WTC11 (cell line): ENCODE measurements at places on chromosomes 5 and 9. TPM values are rescaled to one million over a fixed set of nuclear protein-coding genes. Genes with fewer than 3 reads are reported as not detected.

GRCh38 chr5:176886336-176887251 is 12.6 kb downstream of the HK3 start:
- H3K4me3 ChIP-seq = no peak overlapping the region
- H3K36me3 ChIP-seq = no peaks in the 10 kb centered on the region
- H3K27ac ChIP-seq = no peak overlapping the region
- H3K4me1 ChIP-seq = no peaks in the 10 kb centered on the region

DNA sequence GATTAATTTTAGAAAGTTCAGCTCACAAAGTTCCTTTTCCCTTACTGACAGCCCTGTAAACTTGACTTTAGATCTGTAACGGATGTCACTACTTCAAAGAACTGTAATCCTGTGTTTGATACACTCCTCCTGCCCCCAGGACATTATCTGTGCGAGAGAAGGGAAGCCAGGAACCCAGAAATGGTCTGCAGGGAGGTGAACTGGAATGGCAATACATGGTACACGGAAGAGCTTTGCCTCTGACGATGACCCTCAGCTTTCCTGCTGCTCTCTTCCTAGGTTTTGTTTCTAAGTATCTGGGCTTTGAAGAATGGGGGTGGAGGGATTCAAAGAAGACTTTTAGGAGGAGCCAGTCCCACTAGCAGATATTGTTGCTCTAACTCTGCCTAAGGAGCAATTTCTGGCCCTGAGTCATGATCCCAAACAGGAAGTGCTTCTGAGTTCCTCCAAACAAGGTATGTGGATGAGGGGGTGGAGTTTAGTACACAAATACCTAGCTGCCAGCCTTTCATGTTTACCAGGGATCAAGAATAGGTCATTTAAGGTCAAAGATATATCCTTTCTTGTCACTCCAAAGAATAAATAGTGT is 43.4 kb upstream of the TMC1 start:
- no peak for DNase-seq
- no peaks in the 10 kb centered on the region for H3K27me3 ChIP-seq
- peak overlapping the region; percentile 71 for H3K27ac ChIP-seq

OMD gene
- total RNA-seq = not detected in 3 replicates

GRCh38 chr5:149804478-149805450 is 74.7 kb downstream of the PPARGC1B start:
- no peaks in the 10 kb centered on the region for H3K36me3 ChIP-seq
- H3K27me3 ChIP-seq = no peaks in the 10 kb centered on the region
- H3K4me3 ChIP-seq = no peak overlapping the region
- peaks cover 65% of the 10 kb centered on the region for H3K4me1 ChIP-seq
- no peak for DNase-seq

- H3K4me1 ChIP-seq = peaks cover 2% of the 10 kb centered on the region
- no peak for DNase-seq
- H3K4me3 ChIP-seq = no peak overlapping the region
- peaks cover 27% of the 10 kb centered on the region for H3K36me3 ChIP-seq
- no peak overlapping the region for H3K27ac ChIP-seq
Observed at GRCh38 chr9:114016629-114017423, 61.3 kb downstream of the AMBP start.

GRCh38 chr5:98428806-98429205 is 344.7 kb upstream of the RGMB start:
- H3K27me3 ChIP-seq = peaks cover 5% of the 10 kb centered on the region; the same call in 1 of the 2 replicates
- no peaks in the 10 kb centered on the region for H3K36me3 ChIP-seq
- peaks cover 71% of the 10 kb centered on the region for H3K4me1 ChIP-seq
- DNase-seq = no peak

DNA sequence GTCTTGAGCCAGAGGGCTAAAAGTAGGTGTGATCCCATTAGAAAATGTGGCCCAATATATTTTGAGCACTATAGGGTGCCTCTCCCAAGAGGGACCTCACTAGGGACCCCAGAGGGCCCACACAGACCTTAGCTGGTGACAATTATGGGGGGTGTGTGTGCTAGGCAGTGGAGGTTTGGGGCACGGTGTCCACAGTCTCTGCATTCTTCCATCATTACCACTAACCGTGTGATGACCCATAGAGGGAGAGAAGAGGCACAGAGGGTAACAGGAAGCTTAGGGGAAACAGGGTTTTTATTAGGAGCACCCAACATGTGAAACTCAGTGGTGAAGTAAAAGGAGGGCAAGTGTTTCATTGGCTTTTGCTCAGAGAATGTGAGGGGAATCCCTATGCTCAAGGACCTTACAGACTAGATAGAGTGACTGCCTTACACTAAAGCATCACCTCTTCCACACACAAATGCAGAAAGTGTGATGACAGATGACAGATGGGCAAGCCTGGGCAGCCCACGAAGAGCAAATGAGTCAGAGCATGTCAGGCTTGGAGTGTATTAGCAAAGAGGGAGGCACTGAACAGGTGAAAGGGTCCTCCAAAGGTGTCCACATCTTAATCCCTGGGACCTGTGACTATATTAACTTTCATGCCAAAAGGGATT is 2.5 kb upstream of the ACTL7A start:
- H3K27ac ChIP-seq = no peak overlapping the region
- no peak for DNase-seq
- no peaks in the 10 kb centered on the region for H3K27me3 ChIP-seq
- H3K36me3 ChIP-seq = no peaks in the 10 kb centered on the region
- H3K4me1 ChIP-seq = no peaks in the 10 kb centered on the region

DNA sequence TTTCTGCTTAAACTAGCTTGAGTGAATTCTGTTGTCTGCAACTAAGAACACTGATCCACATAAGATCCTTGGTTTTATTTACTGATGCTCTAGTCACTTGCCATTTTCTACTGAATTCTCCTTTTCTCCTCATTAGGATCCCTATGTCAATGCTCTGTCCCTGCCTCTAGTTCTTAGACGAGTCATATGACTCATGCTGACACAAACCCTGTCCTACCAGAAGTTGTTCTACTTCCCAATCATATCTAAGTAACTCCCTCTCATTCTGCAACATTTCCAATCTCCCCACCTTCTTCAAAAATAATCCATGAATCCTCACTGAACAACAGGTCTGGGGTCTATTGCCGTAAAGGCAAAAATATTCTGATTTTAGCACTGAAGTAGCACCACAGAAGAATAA is 47.1 kb upstream of the DMRT1 start:
- H3K4me1 ChIP-seq = peaks cover 4% of the 10 kb centered on the region; the same call in 1 of the 2 replicates
- H3K27ac ChIP-seq = no peak overlapping the region
- no peaks in the 10 kb centered on the region for H3K36me3 ChIP-seq
- H3K27me3 ChIP-seq = peaks cover 4% of the 10 kb centered on the region

GRCh38 chr5:143850050-143850683 is 38.2 kb downstream of the HMHB1 start:
- H3K36me3 ChIP-seq = peaks cover 20% of the 10 kb centered on the region
- H3K4me3 ChIP-seq = no peak overlapping the region
- no peaks in the 10 kb centered on the region for H3K4me1 ChIP-seq
- DNase-seq = no peak

DNA sequence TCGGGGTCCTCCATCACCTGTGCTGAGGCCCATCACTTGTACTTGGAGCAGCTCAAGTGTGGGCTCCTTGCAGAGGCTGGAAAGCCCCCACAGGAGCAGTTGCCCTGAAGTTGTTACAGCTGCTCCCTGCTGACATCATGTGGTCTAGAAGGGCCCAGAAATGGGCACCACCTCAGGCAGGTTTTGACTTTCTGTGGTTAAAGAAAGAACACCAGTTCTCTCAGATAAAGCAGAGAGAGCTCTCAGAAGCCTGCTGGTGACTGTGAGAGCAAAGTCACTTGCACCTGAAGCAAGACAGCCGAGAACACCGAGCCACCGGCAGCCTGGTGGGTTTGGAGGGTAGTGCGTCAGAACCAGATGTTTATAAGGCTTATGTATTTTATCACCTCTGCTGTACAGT is 70.4 kb downstream of the MVB12B start:
- H3K4me1 ChIP-seq = peaks cover 19% of the 10 kb centered on the region
- H3K36me3 ChIP-seq = no peaks in the 10 kb centered on the region
- H3K27ac ChIP-seq = no peak overlapping the region

DNA sequence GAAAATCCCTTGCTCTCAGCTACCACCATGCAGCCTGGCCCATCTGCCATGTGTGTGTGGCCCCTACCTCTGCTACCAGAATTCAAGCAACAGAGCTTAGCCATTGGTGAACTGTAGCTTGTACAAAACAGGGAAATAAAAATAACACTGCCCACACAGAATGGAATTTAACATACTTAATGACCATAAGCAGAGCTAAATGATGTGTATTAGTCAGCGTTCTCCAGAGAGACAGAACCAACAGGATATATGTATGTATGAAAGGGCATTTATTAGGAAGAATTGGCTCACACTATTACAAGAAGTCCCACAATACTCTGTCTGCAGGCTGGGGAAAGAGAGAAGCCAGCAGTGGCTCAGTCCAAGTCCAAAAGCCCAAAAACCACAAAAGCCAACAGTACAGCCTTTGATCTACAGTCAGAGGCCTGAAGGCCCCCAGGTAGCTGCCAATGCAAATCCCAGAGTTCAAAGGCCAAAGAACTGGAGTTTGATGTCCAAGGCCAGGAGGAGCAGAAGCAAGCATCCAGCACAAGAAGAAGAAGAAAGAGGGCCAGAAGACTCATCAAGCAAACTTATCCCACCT is 318.8 kb downstream of the DNAH5 start:
- H3K4me1 ChIP-seq = peaks cover 5% of the 10 kb centered on the region
- H3K4me3 ChIP-seq = no peak overlapping the region

DNA sequence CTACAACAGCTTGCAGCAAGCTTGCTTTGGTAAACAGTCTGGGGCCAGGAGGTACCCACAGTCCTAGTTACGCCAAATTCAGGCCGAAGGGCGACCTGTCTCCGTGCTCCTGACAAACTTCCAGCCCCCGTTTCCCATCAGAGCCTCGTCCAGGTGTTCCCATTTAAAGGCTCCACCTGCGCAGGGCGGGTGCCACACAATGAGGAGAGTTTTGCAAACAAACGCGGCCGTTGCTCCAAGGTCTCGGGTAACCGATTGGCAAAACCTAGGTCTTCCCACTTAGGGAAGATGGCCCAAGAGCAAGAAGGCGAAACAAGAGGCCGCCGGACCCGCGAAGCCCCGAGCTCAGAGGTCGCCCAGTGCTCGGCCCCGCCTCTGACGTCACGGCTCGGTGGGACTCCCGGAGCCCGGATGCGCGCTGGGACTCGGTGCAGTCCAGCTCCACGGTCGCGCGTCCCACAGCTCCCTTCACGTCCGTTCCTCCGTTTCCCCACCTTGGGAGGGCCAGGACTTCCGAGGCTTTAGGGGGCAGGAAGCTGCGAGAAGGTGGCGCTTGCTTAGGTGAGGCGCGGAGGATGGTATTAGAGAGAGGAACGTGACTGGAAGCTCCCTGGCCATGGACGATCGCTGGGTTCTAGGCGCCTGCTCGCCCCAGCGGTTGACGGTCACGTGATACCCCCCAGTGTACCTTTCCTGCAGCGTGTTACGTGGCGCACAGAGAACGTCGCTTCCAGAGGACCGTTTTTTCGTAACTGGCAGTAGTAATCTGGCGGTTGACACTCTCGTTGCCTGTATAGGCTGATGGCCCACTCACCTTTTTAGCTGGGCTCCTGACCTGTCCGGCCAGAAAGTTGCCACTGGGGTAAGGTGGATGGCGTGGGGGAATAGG is 41.8 kb upstream of the KDM4C start:
- no peak overlapping the region for H3K27ac ChIP-seq
- peaks cover 13% of the 10 kb centered on the region for H3K4me1 ChIP-seq
- H3K36me3 ChIP-seq = no peaks in the 10 kb centered on the region
- DNase-seq = peak; percentile 74

GPRIN1 gene
- total RNA-seq = 5.4 to 8.5 TPM (median 5.8 TPM) in 3 replicates
